ENCODE measurements at places on chromosomes 16 and 17.

GRCh38 chr17:9557161-9557755 lies 18.4 kb downstream of the STX8 start:
- no peak for DNase-seq

DNA sequence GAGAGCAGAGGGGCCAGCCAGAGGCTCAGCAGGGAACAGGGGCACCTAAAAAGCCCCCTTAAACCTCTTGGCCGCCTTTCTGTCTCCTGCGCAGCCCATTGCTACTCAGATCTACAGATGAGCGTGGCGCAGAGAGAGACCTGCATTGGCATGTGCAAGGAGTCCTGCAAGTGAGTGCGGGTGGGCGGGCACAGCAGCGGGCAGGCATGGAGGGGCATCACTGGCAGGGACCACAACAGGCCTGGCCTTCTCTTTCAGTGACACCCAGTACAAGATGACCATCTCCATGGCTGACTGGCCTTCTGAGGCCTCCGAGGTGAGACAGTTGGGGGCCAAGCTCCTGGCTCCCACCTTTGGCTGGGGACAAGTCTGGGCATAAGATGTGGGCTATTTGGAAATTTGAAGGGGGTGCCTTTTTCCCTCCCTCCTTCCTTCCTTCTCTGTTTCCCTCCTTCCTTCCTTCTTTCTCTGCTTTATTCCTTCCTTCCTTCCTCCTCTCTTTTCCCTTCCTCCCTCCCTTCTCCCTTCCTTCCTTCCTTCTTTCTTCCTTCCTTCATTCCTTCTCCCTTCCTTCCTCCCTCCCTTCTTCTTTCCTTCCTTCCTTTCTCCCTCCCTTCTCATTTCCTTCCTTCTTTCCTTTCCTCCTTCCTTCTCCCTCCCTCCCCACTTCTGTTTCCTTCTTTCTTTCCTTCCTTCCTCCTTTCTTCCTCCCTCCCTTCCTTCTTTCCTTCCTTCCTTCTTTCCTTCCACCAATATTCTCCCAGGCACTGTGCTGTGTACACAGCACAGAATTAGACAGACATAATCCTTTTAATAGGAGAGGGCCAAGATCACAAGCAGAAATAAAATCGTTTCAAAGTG lies 75.2 kb downstream of the SCNN1B start:
- DNase-seq = no peak

- peak; percentile 63 for DNase-seq
Measured at GRCh38 chr17:72556944-72557826, 436.4 kb downstream of the SOX9 start.

DNA sequence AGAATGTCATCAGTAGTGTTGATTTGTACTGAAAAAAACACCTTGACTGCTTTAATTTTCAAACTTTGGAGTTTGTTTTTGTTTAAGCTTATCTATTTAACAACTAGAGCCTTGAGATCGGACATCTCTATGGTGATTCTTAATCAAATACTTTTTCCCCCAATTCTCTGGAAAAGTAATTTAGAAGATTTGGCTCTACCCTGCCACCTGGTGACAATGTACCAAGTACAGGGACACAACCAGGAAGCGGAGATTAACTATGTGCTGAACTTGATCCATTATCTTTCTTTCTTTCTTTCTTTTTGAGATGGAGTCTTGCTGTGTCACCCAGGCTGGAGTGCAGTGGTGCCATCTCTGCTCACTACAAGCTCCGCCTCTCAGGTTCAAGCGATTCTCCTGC lies 30.8 kb downstream of the USP43 start:
- DNase-seq = no peak

DNA sequence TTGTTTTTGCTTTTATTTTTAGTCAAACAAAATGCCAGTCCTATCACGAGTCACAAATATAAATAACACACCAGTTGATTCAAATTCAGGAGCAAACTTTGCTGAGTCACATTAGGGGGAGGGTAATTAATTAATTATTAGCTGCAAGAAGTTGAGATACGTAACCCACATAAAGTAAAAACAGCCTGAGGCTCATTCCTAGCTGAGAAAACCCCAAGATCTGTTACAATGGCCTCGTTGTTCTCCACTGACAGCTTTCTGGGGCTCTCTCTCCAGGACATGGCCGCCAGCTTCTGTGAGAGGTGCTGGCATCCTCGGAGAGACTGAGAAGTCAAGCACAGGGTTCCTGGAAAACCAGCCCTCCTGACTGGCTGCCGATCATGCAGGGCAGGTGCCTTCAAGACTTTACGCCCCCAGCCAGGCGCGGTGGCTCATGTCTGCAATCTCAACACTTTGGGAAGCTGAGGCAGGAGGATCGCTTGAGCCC lies 11.1 kb downstream of the RAB40B start:
- peak; percentile 66 for DNase-seq

Data from midbrain (tissue), 1 donor.